ENCODE measurements at places on chromosomes 3 and 15. TPM values are rescaled to one million over a fixed set of nuclear protein-coding genes. Genes with fewer than 3 reads are reported as not detected.

Gene SENP8
- total RNA-seq, result 1.8 TPM

Gene ZNF592
- total RNA-seq, result 8.1 TPM

Gene CYP8B1
- total RNA-seq, result not detected

Gene GNAI2
- total RNA-seq, result 374 TPM

Gene VEPH1
- 93.5 TPM for total RNA-seq

Gene PLA1A
- 0.32 TPM for total RNA-seq

Gene AP4E1
- 15.4 TPM for total RNA-seq

Gene TPM1
- total RNA-seq, result 2,698 TPM

Gene GOLGA8T
- total RNA-seq, result not detected

Gene EXD1
- total RNA-seq, result under 0.01 TPM

Gene STARD5
- 14.3 TPM for total RNA-seq

Gene TRAT1
- total RNA-seq, result not detected

Gene CDCP1
- total RNA-seq, result 76.4 TPM

Gene TNIK
- 24.9 TPM for total RNA-seq

Gene KLF15
- not detected for total RNA-seq

Gene IGF2BP2
- 82.7 TPM for total RNA-seq

Gene GOLGA8H
- total RNA-seq, result not detected

Gene MAN2C1
- total RNA-seq, result 143 TPM

All from smooth muscle cell of the umbilical artery (primary cell).